NCI-H2227 treated with DMSO at 0.1 percent for 48 hours (cell line): ENCODE measurements at places on chromosomes 4 and X.

- no peak for DNase-seq
Measured at GRCh38 chr4:106868381-106869035, 167.6 kb downstream of the DKK2 start.

GRCh38 chrX:136055651-136056221 lies 70.5 kb downstream of the SLC9A6 start:
- no peak for DNase-seq

DNA sequence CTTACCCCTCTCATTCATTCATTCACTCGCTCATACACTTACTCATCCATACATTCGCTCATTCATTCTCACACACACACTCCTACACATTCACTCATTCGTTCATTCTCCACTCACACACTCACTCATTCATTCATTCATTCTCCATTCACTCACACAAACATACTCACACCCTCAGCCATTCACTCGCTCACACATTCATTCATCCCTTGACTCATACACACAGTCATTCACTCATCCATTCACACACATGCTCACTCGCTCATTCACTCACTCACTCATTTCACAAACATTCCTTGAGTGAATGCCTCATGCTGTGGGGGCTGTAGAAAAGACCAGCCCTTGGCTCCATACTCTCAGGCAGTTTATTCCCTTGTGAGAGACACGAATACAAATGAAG lies 151.1 kb upstream of the MAMLD1 start:
- DNase-seq, result no peak

GRCh38 chr4:74544655-74545361 lies 99.9 kb downstream of the AREG start:
- DNase-seq, result no peak

GRCh38 chr4:70670332-70671014 lies 4.2 kb upstream of the JCHAIN start:
- no peak for DNase-seq

DNA sequence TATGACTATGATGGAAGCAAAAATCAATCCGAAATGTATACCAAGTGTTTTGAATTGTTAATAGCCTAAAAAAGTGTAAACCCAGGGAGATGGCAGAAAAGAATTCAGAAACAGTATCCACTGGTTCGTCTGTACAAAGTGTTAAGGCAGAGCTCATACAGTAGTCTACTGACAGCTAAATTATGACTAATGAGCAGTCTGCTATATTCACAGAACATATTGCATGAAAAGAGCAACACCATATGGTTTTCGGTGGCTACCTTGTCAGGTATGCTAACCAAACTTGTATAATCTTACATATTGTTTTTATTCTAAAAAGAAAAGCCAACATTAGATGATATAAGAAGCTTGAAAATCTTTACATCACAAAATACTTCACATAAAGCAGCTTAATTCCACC lies 18.5 kb downstream of the EPHA5 start:
- DNase-seq, result no peak

GRCh38 chr4:141810712-141811375 lies 174.5 kb downstream of the IL15 start:
- no peak for DNase-seq

GRCh38 chrX:135015523-135016245 lies 6.7 kb downstream of the RTL8B start:
- no peak for DNase-seq

GRCh38 chr4:173235050-173235449 lies 66.4 kb downstream of the GALNT7 start:
- DNase-seq, result no peak

DNA sequence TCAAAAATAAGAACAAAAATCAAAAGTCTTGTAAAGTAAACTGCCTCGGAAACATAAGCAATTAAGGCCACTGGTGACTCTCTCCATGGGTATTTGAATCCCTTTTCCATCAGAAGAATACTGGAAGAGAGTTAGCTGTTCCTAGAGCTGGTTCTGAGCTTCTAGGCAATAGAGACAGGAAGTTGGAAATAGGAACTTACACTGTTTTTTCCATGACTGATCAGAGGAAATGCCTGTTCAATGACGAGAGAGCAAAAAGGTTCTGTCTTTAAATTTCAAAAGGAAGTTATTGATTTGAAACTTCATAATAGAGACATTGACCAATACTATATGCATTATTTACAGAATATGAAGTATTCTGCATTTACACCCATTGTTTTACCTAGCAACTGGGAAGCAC lies 503.5 kb upstream of the ARX start:
- no peak for DNase-seq

DNA sequence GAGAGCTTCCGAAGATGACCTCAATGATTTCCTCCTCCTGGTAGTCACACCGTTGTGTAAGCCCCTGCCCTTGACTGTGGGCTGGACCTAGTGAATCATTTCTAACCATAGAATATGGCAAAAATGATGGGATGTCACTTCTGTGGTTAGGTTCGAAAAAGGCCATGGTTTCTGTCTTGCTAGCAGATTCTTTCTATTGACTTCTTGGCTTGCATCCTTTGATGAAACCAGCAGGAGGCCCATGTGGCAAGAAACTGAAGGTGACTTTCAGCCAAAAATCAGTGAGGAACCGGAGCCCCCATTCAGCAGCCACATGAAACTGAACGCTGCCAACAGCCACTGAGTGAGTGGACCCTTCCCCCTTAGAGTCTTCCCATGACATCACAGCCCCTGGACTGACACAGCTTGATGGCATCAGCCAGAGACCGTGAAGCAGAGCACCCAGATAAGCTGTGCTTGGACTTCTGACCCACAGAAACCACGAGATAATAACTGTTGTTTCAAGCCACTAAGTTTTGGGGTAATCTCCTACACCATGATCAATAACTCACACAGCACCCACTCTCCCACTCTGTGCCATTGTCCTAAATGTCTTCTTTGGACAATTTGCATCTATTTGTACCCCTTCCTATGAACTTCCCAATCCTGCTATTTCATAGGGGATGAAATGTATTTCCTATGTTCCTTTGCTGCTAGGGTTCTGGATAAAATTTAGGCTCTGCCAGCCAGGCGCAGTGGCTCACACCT lies 148.0 kb upstream of the STX18 start:
- no peak for DNase-seq

- DNase-seq, result no peak
Measured at GRCh38 chr4:163542275-163542674, 47.8 kb downstream of the TMA16 start.

- DNase-seq, result no peak
Measured at GRCh38 chr4:110678517-110679227, 55.8 kb upstream of the PITX2 start.

GRCh38 chr4:116838609-116839008 lies 246.8 kb downstream of the TRAM1L1 start:
- no peak for DNase-seq

GRCh38 chr4:86848732-86849619 lies at the start of gene SLC10A6:
Gene SLC10A6 (minus strand): TSS chr4:86849384. CDS start chr4:86849115, 269 bp downstream.
- no peak for DNase-seq

DNA sequence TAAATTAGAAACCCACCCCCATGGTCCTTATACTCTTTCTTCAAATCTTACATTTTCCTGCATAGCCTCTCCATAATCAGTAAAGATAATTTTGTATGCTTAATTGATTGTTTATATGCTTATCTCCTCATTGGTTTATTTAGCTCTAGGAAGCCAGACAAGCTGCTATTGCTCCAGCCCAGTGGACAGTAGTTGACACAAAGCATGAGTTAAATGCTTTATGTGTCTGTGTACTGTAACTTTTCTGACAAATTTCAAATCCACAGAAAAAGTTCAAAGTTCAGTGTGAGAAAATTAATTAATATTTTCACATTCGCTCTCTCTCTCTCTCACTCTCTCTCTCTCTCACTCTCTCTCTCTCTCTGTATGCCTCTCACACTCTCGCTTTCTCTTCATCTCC lies 181.7 kb downstream of the GABRB1 start:
- no peak for DNase-seq

DNA sequence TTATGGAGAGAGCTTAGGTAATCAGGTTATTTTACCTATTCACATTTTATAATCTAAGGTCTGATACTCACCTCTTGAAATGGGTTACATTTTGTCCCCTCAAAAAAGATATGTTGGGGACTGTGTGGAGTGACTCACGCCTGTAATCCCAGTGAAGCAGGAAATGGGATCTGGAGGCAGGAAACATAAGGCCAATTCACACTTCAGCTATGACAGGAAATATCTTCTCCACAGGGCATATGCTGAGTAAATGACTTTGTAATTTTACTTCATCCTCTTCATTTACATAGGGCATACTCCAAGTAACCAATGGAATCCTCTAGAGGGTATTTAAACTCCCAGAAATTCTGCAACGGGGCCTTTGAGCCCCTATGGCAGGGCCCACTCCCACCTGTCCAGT lies 54.8 kb upstream of the ZMAT1 start:
- no peak for DNase-seq

DNA sequence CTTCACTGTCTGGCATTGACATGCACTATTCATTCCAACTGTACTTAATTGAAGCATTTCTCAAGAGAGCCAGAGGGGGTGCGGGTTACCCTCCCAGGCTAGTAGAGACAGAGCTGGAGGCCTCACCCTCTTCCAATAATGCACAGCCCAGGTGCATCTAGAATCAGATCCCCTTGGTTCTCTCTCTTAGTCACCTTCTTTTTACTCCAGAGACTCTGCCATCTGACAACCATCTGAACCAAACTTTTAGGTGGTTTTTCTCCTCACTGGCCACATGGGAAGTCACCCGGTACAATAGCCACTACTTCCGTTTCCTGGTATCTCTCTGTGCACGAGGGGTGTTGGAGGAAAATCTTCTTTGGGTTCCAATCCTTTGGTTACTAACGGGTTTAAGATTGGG lies 81.3 kb downstream of the SLC2A9 start:
- no peak for DNase-seq
